ENCODE measurements at places on chromosomes 13 and 19.

DNA sequence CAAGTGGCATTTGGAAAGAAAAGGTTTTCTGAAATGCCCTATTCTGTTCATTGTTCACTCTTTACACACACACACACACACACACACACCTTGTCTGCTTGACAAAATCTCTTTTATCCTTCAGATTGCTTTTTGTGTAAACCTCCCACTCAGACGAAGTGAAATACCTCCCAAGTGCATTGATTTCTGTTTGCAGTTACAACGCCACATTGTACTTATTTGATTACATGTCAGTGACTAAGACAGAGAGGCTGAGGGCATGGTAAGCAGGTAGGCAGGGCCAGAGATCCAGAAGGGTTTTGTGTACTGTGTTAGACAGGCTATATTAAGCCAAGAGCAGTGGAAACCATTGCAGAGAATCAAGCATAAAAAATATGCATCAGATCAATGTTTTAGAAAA is 561.8 kb downstream of the GPC6 start:
- no peak for DNase-seq

- no peak for DNase-seq
Measured at GRCh38 chr13:105569816-105570215, 965.6 kb downstream of the EFNB2 start.

GRCh38 chr13:76750126-76750525 is 136.1 kb downstream of the KCTD12 start:
- DNase-seq = no peak

- DNase-seq = no peak
Measured at GRCh38 chr13:28850226-28850625, 30.1 kb downstream of the MTUS2 start.

DNA sequence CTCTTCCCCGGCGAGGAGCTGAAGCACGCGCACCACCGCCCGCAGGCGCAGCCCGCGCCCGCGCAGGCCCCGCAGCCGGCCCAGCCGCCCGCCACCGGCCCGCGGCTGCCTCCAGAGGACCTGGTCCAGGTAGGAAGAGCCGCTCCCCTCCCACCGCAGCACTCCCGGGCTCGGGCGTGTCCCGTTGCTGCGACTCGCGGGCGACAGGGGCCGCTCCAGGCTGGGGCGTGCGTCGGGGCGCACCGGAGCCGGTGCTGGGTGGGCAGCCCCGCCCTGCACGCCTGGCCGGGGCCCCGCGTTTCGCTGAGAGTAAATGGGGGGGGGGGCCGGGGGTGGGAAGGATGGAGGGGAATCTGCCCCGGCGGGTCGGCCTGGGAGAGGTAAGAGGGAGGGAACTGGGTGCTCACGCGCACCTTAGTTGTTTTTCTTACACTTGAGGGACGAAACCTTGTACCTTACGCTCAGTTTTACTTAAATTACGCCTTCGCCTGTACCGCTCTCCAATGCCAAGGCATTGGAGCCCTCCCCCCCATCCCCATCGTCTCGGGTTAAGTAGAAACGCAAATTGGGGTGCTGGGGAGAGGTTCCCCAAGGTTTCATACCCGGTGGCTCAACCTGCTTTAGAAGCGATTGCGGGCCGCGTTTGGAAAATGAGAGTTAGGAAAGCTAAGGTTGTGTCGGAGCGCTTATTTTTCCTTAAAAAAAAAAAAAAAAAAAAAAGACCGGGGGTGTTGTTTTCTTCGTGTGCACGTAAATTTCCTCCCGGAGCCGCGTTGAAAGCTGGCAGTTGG is 850 bp downstream of the KLF5 start:
- peak; percentile 70 for DNase-seq

DNA sequence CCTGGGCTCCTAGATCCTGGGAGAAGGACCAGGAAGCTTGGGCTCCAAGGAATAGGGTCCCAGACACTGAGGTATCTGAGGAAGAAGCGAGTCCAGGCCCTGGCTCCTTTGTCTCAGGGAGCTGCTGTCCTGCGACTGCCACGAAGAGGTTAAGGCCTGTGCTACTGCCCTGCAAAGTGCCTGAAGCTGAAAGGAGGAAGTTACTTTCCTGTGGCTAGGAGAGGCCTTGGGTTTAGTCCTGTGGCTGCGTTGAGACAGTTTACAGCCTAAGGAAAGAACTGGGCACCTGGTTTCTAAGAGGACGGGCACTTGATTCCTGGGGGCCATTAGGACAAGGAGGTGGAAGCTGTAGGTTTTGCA is 2.8 kb downstream of the MYADM start:
- no peak for DNase-seq

Measured in activated T-cell treated with anti-CD3 and anti-CD28 coated beads, Interleukin-2, amount 50 U/mL, for 48 hours (primary cell).